SJSA1 (cell line): ENCODE measurements at places on chromosomes 5 and 9. TPM values are rescaled to one million over a fixed set of nuclear protein-coding genes. Genes with fewer than 3 reads are reported as not detected.

DNA sequence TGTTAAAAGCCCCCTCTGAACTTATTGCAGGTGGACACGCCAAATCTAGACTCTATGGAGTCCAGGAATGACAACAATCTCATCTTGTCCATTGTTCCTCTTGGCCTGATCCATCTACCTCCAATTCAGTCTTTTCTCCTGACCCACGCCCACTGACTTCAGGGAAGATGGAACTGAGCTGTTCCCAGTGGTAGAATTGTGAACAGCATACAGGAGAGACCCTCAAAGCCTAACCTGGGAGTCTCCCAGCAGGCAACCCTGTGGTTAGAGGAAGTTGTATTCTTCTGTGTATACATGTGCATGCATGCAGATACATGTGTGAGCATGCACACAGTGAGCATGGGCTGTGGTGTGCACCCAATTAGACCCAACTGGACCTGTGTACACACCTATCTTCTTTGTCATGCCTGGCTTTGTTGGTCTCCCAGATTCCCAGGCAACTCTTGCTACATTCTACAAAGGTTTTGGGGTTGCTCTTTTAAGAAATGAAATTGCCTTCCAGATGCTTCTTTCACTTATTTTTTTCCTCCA lies 286.0 kb downstream of the ZSWIM6 start:
- DNase-seq, result no peak

The TYRP1 gene
- 0.03 and 2.5 TPM in 2 replicates for total RNA-seq

GRCh38 chr9:110447476-110447875 lies 109.8 kb upstream of the TXNDC8 start:
- no peak for DNase-seq

GRCh38 chr9:13865869-13866268 lies 448.1 kb downstream of the NFIB start:
- no peak for DNase-seq
